ENCODE measurements at places on chromosomes 6 and 20. TPM values are rescaled to one million over a fixed set of nuclear protein-coding genes. Genes with fewer than 3 reads are reported as not detected.

DNA sequence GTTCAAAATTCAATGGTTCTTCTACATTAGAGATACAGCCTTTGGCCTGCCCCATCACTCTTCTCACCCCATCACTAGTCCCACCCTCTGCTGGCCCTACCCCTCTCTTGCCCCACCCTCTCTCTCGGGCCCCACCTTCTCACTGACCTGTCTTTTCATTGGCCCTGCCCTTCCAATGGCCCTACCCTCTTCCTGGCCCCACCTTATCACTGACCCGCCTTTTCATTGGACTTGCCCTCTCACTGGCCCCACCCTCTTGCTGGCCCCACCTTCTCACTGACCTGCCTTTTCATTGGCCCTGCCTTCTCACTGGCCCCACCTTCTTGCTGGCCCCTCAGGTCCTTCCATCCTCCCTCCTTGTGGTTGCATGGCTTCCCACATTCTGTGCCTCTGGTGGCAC lies 107.2 kb upstream of the PLEKHG1 start:
- peak; percentile 87 for DNase-seq

DNA sequence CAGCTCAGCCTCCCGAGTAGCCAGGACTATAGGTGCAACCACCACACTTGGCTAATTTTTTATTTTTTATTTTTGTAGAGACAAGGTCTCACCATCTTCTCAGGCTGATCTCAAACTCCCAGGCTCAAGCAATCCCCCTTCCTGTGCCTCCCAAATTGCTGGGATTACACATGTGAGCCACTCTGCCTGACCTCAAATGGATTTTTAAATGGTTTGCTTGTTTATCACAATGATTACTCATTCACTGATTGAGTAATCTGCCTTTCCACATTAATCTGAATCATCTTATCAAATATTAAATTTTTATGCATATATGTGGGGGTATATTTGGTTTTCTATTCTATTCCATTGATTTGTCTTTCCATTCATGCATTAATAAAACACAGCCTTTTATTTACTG lies 9.4 kb upstream of the KHDC1L start:
- DNase-seq, result peak; percentile 47

WDR27 gene
- total RNA-seq, result 7.1 TPM

GRCh38 chr6:5274231-5274630 lies 12.9 kb downstream of the FARS2 start:
- DNase-seq, result no peak

- DNase-seq, result no peak
Measured at GRCh38 chr20:23655491-23656211, 17.9 kb upstream of the CST3 start.

RPS10 gene
- 755 TPM for total RNA-seq

DNA sequence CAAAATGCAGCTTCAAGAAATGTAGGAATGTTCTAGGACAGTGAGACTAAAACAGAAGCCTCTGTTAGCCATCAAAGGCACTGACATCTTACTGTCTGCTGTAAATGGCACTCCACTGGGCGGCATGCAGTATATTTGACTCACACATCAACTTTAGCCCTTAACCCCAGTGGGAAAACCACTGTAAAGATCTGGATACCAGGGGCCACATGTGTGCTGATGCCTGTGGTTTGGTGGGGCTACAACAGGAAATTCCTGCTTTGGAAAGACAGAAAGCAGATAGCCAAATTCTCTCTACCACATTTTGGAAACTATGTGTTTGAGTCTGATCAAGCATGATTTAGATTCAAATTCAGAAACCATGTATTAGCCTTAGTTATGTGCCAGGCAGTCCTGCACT lies 4.3 kb downstream of the PFDN4 start:
- DNase-seq, result no peak

DNA sequence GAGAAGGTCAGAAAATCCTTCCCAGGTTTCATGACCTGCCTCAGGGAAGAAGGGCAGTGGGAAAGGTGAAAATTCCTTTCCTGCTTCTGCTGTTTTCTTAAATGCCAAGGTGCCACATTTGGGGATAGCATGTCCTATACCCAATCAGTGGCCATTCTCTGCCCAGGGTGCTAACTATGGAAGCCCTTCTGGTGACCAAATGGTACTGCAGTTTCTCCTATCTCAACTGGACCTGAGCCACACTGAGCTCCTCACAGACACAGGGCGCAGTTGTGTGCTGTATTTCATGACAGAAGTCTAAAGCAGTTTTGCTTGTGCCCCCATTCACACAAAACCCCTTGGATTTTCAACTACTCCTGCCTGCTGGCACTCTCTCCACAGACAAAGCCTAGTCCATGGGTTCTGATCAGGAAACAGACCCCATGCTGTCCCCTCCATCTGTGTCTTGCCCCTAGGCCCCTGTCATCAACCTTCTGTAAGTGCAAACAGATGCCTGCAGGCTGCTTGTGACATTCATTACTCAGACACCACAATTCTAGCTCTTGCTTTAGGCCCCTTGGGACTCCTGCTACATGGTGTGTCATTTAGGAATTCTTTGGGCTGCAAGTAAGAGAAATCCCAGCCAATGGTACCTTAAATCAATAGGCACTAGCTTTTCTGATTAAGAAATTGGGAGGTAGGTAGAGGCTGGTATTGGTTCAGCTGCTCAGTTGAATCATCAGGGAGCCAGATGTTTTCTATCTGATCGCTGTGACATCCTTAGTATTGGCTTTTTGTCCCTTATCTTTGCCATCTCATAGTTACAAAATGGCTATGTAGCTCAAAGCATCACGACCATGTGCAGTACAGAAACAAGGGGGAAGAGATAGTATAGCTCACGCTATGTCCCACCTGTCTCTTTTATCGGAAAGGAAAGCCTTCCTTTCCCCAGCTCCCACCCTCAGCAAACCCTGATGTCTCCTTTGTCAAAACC lies 147.8 kb downstream of the CD83 start:
- no peak for DNase-seq

Measured in renal cortical epithelial cell (primary cell).